ENCODE measurements at places on chromosomes 3 and 15.

DNA sequence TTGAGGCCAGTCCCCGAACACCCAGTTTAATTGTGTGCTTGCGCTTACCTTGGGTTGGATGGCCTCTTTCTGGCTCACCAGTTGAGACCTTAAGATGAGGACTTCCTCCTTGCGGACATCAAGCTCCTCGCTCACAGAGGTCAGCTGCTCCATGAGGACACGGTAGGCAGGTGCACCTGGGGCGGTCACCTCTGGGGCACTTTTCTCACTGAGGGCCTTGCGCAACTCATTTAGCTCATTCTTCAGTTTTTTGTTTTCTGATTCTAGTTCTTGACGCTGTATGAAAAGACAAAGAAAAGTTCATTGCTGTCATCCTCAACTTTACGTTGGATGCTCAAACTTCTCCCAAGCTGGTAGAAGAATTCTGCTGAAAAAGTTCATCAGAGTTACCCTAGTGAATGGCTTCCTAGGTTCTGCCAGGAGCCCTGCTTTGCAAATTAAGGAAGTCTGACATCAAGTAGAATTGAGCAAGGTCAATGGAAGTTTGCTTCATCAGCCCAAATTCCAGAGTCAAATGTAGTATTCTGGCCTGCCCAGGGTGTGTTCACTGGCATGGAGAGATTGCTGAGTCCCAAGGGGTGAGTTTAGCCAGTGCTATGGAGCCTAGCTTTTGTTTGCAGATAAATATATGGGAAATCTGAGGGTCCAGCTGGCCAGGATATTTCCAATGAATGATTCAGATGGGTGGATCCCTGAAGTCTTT, 55.8 kb upstream of the MYO5C start:
- no peak for DNase-seq

DNA sequence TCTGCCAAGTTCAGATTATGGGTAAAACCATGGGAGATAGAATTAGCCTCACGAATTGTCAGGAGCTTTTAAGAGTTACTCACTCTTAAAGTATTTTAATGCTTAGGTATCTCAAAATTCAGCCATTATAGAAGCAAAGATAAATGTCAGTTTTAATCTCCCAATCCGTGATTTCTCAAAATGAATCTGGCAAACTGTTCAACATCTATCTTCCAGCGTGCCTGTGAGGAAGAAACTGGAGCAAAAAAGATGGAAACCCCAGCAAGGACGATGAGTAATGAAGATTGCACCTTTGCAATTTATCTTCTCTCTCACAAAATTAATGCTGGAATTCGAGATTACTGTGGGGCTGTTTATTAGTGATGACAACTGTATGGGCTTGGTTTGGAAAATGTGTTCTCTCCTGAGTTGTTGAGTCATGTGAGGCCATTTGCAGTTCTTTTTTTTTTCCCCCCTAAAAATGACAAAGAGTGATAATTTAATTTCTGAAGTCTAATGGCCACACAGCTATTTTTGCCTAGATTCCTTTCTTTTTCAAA, 70.5 kb downstream of the PYDC2 start:
- DNase-seq: no peak

DNA sequence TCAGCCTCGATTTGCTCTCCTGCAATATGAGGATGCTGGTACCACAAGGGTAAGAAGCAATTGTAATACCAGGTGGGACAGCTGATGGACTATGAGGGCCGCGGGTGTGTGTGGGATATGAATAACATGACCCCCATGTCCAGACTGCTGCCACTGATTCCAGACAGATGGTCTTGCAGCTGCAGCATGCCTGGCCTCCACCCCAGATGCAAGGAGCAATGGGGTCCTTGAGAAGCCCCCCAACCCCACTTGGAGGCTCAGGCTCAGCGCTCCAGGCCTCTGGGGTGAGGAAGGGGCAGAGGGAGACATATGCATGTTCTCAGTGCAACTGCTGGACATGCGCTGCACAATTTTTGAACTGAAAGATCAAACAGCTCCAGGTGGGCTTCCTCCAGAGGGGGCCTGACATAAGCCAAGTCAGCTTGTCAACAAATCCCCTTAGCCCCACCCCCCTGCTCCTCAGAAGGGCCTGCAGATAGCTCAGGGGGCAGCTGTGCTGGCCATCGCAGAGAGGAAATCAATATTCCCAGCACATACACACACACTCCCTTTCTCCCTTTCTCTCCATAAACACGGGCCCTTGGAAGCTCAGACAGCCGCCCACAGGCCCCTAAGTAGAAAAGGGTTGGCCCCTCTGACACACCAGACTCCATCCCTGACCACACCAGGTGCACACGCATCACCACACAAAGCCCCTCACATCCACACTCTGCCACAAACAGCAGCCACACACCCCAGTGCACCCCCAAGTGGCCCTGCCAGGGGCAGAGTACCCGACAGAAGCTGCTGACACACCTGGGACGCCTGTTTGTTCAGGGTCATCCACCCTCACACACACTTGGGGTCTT, 107.0 kb downstream of the IQSEC1 start:
- DNase-seq: no peak

DNA sequence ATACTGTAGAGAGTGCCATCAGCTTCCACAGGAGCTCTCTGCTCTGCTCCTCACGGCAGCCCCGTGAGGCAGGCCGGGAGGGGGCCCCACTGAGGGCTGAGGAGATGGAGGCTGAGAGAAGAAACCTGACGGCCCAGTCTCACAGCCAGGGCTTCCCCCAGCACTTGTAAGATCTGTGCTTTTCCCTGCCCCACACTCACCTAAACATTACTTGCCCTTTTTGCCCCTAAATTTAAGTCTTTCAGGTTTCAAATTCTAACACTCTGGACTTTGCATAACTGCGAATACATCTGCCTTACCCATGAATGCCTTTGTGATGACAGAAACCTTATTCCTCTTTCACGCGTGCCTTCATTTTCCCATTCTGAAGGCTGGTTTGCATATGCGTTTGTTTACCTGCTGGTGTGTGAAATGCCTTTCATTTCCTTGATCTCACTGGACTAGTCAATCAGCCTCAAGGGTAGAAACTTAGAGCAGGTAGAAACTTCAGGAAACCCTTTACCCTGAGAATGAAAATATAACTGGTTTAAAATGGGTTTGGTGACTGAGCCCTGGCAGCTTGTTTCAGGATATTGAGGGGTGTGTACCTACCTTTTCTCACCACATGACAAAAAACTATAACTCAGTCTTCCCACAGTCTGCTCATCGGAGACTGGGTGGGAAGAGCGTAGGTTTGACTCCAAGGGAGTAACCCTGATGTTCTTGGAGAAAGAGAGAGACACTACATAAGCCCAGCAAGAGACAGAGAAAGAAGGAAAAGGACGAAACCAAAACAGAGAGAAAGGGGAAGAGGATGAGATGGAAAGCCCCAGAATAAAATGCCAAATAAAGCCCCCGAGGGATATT, 20.1 kb downstream of the SLC12A8 start:
- DNase-seq: no peak

DNA sequence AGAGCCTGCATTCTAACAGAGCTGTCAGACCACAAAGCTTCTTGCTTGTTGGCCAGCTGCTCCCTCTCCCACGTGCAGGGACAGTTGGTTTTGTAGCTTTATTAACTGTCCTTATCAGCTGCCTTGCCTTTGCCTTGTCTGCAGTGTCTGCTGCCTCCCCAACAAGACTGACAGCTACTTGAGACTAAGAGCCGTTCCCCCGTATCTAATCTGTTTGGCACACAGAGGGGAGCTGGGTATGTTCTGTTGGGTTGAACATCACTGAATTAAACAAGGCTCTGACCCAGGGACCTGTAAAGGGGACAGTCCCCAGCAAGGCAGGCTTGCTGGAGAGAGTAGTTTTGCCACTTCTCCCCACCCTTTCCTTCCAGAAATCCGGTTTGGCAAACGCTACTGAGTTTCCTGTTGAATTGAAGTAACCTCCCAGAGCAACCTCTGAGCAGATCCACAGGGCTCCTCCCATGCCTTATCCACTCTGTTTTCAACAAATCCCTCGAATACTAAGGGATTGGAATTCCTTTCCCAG, 116.1 kb downstream of the ANP32A start:
- DNase-seq: no peak

DNA sequence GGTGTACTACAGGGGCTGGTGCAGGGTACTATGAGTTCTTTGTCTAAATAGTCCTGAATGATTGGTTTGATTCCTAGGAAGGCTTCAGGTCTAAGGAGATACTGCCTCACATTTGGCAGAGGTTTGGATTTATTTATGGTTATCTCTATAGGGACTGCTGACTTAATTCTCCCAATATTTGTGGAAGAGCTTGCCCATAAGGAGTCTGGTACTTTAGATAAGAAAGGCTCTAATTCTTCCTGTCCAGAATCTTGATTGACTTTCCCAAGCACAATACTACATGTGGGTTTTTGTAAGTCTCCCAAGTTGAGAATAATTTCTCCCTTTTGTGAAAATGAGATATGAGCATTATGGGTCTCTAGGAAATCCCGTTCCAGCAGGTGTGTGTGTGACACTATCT, 36.7 kb upstream of the AP4E1 start:
- DNase-seq: no peak

GRCh38 chr15:66936109-66936860, 129.1 kb upstream of the SMAD3 start:
- DNase-seq: no peak

- no peak for DNase-seq
These were observed 854.5 kb upstream of the CFAP20DC start for GRCh38 chr3:59904296-59904695.

- DNase-seq: no peak
These were observed 18.1 kb upstream of the RAF1 start for GRCh38 chr3:12681943-12682390.

DNA sequence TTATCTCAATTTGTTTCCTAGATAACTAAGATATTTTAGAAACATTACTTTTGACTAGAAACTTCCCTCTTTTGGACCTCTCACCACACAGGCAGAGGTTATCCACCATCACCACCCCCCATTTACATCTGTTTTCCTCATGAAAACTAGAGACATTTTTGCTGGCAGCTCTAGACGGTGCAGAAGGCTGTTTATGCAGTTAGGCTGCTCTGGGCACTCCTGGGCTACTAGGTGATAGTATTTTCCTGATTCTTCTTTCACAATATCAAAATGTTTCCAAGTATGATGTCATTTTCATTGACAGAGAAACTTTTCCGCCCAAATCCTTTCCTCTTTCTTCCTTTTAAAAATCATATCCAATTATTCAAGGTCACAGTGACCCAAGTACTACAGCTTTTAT, 67.1 kb downstream of the PLOD2 start:
- DNase-seq: no peak

- DNase-seq: no peak
These were observed 87.3 kb upstream of the CGNL1 start for GRCh38 chr15:57288926-57289580.

DNA sequence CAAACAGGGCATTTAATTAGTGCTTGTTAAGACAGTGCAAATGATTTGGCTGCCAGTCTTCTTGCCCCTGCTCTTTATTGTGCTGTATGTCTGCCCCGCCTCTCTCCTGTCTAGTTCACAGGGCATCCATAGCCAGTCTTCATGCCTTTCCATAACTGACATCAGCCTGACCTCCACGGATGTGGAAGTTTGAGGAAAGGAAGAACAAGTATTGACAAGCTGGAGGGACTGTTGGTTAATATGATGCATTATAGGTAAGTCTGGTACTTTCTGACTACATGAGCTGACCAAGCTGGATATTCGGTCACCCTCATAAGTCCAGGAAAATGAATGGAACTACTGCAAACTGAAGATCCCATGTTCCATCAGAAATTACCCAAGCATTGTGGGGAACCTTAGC, 325.9 kb downstream of the TIGIT start:
- no peak for DNase-seq

- DNase-seq: no peak
These were observed 36.5 kb downstream of the NSUN3 start for GRCh38 chr3:94099311-94099710.

- DNase-seq: no peak
These were observed 4.1 kb downstream of the PXYLP1 start for GRCh38 chr3:141235661-141236171.
